Hematopoietic multipotent progenitor cell treated with erythropoietin and hydrocortisone succinate and interleukin-3 and kit ligand, for 6 days (in vitro differentiated cells): ENCODE measurements at places on chromosomes 12 and 14.

GRCh38 chr14:69796797-69797500, at the start of gene SLC10A1:
Gene SLC10A1, minus strand, starts transcription at chr14:69797241. Its CDS starts 86 bp downstream, at chr14:69797155.
- DNase-seq: no peak

GRCh38 chr12:57549909-57550640, at the start of gene KIF5A:
Gene KIF5A, plus strand, starts transcription at chr12:57550044. Its CDS starts 228 bp downstream, at chr12:57550272.
- DNase-seq: peak; percentile 71

GRCh38 chr12:80189241-80189640, 89.9 kb downstream of the OTOGL start:
- DNase-seq: no peak

DNA sequence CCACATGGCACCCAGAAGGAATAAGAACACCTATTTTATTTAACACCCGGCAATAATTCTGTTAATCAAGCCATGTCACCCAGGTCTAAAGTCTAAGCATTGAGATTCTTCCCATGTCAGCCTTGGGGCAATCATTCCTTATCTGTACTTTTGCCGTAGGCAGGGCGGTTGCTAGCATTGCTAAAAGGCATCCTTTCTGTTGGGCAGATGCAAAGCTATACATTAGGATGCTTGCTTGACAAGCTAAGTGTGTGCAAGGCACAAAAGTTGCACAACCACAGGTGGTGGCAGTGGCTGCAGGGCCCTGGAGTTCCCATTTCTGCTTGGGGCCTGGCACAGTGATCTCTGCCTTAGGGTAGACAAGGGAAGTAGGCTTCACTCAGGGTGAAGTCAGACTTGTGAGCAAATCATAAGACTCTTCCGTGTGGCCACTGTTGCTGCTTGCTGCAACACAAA, 12.5 kb upstream of the GALNT6 start:
- peak; percentile 63 for DNase-seq

DNA sequence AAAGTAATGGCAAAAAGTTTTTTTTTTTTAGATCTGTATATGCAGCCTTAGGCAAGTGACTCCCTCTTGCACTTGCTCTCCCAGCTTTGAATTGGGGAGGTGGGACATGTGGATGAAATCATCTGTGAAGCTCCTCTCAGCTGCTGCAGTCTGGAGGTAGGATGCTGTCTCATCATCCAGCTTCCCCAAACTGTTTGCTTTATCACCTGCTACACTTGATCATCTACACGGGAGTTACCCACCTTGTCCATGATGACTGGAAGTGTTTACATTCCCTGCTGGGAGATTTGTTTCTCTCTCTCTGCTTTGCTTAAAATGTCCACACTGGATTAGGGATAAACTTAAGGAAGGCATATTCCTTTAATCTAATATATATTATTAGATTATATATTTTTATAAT, 8.5 kb upstream of the FGF23 start:
- no peak for DNase-seq

GRCh38 chr14:97280526-97280925, 483.3 kb downstream of the VRK1 start:
- DNase-seq: no peak

- peak; percentile 85 for DNase-seq
These were observed 180.8 kb downstream of the EFCAB11 start for GRCh38 chr14:89773644-89774316.

DNA sequence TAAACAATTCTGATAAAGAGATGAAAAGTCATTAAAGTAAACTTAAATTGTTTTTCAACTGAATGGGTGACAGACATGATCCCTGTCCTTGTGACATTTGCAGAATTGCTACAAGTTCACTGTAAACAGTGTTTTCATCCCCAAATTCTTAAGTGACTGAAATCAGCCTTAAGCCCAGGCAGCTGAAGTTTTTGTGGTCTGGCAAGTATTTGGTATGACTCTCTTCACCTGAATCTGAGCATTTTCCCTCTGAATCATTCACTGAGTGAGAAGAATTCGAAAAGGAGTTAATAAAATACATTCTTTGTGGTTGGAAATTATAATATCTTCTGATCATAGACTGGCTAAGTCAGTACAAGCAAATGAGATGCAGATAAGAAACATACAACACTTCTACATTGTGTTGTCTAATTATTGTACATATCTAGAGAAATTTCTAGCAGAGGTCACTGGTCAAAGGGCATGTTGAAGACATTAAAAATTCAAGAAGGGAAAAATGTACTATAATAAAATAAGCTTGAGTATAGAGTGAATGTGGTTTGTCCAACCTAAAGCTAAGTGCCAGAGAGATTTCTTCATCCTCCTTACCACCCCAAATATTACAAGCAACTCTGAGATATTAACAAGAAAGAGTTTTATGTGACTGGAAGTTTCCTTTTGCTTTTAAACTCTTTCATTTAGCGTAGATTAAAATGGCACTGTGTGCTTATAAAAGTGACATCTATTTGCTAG, 177.8 kb upstream of the DIO2 start:
- no peak for DNase-seq
